ENCODE measurements at places on chromosomes 2 and 18.

GRCh38 chr2:241112592-241112991 is 10.5 kb upstream of the MTERF4 start:
- no peak for DNase-seq

DNA sequence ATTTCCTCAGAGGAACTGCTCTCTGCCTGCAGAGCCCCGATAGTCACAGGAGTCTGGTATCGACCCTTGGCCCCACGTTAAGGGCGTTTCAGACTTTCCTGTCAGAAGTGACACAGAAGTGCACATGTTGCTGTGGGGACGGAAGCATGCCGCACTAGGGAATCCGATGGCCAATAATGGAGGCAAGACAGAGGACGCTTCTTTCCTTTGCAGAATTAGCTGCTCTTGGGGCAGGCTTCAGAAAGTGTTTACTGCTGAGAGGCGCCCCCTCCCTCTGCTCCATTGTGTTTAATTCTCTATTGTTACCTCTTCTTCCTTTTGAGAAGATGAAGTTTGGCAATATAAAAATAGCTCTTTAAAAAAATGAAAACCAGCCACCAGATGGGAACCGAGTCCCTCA is 118.6 kb upstream of the EML6 start:
- DNase-seq: no peak

DNA sequence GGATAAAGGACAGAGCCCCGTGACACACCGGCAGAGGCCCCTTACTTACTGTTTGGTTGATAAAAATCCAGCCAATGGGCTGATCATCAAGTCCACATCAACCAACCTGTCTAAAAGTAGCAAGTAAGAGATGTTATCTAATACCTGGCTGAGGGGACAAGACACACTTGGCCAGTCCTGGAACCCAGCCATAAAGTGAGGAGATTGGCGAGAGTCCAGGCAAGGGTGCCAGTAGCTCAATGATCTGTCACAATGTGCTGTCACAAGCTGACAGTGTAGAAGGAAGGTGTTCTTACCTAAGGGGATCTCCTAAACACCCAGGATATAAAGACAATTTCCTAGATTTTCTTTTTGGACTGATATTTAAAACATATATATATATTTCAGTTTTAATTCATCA is 61.7 kb upstream of the IL1R2 start:
- no peak for DNase-seq

- no peak for DNase-seq
These were observed 241.0 kb upstream of the SLC14A2 start for GRCh38 chr18:45374236-45374635.

GRCh38 chr2:224944707-224945547 is 97.3 kb downstream of the DOCK10 start:
- no peak for DNase-seq

- DNase-seq: no peak
These were observed 13.4 kb upstream of the MAP3K2 start for GRCh38 chr2:127400897-127401756.

- no peak for DNase-seq
These were observed 21.8 kb upstream of the FAHD2A start for GRCh38 chr2:95380731-95381130.

DNA sequence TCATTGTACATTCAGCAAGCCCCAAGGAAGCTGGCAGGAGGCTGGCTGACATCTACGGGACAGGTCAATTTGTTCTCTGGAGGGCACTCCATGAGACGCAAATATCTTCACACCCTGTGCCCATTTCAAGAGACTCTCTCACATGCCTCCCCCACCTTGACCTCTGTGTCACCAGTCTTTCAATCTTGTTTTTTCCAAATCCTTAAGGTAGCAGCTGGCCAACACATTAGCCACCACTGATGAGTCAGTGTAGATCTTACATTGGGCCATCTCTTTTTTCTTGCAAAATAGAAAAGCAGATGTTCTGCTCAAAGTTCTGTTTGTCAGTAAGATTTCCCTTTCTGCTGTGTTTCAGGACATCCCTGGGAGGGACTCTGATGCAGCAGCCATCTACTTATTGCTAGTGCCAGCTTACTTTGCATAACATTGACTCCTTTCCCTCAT is 1.7 kb upstream of the DPP4 start:
- DNase-seq: no peak

- no peak for DNase-seq
These were observed 35.6 kb downstream of the OSBPL6 start for GRCh38 chr2:178229927-178230326.

DNA sequence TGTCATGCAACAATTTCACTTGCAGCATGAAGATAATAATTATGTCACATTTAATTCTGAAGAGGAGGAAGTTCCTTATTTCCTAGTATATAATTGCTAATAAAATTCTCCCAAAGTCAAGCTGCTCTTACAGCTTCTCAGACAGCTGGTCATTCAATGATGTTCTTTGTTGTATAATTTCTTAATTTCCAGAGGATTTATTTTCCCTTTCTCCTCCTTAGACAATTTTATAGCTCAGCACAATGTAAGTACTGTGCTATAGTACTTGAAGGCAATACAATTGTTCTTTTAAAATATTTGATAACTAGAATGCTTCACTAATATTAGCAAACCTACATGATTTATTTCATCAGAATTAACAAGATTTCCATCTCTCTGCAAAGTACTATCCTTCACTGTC is 73.4 kb downstream of the ROCK1 start:
- no peak for DNase-seq

GRCh38 chr2:12080360-12080759 is 333.9 kb downstream of the LPIN1 start:
- no peak for DNase-seq

DNA sequence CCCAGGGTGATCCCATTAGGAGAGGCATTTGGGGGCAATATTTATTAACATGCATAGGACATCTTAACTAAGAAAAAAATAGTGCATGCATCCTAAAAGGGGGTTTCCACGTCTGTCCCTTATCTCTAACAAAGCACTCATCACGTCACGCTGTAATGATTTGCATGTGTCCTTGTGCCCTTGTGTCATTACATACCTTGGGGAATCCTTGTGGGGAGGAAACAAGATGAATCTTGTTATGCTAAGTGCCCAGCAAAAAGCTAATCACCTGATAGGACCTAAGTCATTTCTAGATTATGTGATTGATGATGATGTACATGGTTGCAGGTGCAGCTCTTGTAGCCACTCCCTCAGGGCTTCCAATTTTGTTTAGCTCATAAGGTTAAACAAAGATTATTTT is 250.9 kb downstream of the FBXO15 start:
- no peak for DNase-seq

DNA sequence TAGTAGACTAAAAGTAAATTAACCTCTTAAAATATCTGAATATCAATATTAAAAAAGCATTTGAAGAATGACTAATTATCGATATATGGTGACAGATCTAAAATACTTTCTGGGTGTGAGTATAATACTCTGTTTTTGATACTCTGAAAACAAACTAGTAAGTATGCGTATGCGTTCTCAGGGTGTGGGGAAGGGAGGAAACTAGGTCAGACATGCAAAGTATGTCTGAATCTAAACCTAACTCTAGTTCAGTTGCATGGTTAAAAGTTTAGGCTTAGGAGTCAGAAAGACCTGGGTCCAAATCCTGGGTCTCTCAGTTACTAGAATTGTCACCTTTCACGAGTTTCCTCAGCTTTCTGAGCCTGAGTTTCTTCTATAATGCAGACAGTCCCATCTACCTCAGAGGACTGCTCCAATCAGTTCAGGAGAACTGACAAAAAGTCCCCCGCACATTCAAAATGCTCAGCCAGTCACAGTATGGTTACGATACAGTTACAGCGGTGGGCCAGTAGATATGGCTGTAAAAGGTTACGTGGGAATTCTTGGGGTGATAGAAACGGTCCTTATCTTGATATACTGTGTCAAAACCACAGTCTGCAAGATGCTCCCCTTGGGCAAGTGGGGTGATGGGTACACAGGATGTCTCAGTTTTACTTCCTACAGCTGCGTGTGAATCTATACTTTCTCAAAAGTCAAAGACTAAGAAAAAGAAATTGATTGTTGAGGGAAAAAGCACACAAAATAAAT is 29.2 kb downstream of the UNC50 start:
- no peak for DNase-seq

DNA sequence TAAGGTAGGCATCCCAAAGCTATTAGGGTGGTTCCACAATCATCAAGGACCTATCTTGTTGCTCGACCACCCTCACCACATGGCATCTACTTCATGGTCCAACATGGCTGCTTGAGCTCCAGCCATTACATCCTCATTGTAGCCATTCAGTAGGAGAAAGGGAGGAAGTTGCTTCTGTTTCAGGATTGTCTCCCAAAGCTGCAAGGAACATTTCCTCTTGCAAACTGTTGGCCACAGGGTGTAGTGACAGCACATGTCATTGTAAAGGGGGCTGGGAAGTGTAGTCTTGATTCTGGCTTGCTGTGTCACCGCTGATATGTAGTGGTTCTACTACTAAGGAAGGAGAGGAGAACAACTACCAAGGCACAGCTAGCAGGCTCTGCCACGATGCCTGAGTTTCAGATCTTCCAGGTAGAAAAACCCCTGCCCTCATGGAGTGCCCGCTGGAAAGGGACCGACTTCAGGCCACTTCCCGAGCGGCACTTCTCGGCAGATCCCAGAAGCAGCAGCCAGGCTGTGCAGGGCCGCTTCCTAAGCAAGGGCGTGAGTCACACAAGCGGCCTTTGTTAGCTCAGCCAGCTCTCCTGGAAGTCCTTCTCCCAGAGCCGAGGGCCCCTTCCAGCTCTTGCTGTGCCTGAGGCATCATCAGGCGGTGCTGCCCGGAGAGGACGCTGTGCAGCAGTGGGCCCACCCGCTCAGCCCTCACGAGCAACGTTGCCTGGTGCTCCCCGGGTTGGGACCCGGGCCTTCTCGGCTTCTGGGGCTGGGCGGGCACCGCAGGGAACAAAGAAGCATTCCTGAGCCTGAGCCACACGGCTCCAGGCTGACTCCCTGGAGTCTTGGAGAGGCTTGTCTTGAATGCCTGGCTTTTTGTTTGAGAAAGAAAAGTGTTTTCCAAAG is 58.2 kb downstream of the HS6ST1 start:
- DNase-seq: no peak

DNA sequence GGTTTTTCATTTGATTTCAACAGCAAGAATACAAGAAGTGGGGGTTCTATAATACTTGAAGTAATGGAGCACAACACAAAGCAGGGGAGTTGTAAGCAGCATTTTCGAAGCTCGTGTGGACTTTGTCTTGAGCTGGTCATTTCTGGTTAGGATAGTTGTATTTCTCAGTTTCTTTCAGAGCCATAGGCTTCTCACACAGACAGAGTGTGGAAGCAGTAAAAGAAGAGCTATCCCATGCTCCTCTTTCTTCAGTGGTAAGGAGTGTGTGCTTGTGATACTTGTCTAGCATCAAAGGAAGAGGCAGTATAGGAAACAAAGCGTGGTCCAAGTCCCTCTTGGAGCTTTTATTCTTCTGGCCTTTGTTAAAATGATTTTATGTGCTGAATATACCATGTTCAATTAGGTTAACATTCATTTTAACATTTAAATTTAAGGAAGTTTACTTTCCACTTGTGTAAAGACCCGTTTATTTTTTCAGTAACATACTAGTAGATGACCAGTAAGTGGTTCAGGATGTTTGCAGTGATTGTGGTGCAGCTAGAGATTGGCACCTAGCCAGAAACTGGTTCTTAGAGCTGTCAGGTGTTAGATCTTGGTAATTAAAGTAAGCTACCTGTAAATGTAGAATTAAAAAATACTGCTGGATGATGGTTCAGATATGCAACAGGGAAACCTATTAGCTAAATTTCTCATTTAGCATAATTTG is 14.6 kb downstream of the CCNYL1 start:
- no peak for DNase-seq

GRCh38 chr2:238069021-238069709 is 8.4 kb downstream of the SCLY start:
- no peak for DNase-seq

DNA sequence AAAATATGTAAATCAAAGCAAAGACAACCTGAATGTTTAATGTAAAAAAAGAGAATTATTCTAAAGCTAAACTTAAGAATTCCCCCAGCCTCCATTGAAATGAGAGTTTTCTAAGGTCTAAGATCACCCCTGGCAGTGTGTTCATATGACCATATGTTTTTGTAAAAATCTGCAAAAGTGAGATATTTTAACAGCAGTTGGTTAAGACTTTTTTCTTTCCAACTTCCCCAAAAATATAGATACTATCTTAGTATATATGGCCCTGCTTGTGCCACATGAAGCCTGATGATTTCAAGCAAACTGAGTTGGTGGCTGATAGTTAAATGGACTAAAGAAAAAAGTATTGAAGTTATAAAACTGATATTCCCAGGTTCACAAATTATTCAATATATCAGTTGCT is 35.4 kb downstream of the ZNF804A start:
- no peak for DNase-seq

DNA sequence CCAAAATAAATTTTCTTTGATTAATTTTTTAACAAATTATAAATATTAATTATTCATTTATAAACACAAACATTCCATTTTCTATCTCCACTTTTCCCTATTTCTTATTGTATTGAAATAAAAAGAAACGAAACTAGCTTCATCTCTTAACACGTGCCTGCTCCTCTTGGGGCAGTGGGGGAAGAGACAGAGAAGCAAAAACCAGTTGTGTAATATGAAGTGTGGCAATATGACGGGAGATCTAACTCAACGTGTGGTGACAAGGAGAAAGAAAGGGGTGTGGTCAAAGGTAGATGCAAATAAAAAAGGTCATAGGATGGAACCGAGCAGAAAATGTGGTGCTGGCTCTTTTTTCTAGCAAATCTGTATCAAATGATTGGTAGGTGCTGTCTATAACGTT is 106.9 kb upstream of the SLC8A1 start:
- DNase-seq: no peak

GRCh38 chr18:30960661-30961060 is 81.9 kb downstream of the DSC3 start:
- no peak for DNase-seq

DNA sequence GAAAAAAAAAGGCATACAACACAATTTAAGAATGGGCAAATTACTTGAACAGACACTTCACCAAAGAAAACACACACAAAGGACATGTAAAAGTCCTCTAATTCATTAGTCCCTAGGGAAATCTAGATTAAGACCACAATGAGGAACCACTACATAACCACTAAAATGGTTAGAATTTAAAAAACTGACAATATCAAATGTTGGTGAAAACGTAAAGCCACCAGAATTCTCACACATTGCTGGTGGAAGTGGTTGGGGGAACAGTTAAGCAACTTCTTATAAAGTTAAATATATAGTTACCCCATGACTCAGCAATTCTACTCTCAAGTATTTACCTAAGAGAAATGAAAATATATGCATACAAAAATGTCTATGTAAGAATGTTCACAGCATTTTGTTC is 11.8 kb downstream of the RTN4 start:
- DNase-seq: no peak

DNA sequence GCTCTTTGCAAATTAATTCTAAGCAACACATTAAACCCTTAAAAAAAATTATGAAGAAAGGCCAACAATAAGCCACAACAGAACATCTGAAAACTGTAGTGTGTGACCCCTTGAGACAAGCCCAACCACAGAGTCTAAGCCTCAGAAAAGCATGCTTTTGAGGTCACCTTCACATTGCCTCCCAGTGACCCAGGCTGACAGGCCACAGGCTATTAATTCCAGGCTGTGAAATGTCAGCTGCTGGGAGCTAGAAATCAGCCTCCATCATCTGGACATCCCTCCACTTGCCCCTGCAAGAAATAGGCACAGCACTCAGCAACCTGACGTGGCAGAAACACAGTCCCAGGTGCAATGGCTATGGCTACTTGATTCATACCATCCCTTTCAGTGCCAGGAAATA is 179.4 kb upstream of the ZFP36L2 start:
- DNase-seq: no peak

Measured in activated naive CD4-positive, alpha-beta T cell (primary cell).